ENCODE measurements at places on chromosomes 13 and 19.

DNA sequence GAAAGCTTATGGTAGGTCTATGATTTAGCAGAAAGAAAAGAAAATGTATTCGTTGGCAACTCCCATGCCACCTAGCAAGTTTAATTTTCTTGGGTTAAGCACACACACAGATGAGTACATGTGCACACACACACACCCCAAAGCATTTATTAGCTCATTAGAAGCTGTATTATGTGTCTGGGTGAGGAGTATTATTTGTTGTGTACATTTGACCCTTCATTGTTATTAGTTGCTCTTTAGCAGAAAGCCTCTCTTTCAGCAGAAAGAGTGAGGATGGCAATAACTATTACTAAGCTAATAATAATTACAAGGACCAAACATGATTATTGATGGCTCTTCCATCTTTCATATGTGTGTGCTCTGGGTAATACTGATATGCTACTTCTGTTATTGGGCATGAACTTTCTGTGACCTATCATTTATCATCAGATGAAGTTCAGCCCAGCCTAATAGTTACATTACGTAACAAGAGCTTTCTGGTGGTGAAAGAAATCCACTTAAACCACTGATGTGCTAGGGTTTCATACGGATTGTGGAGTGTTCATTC, 177.4 kb upstream of the OBI1 start:
- DNase-seq = no peak

DNA sequence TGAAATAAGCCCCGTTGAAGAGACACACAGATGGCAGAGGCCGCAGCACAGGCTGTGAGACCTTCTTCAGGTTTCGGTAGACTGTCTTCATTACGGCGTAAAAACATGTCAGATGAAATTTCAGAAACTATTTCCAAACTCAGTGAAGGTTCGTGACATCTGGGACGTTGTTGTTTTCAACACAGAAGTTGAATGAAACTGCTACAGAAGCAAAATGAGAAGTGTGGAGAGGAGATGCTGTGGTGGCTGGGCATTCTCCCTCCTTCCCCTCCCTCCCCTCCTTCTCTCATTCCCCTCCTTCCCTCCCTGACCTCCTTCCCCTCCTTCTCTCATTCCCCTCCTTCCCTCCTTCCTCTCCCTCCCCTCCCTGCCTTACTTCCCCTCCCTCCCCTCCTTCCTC, 113.6 kb downstream of the ATP11A start:
- no peak for DNase-seq

GRCh38 chr13:45949161-45949560, 97.6 kb upstream of the SIAH3 start:
- DNase-seq = no peak

DNA sequence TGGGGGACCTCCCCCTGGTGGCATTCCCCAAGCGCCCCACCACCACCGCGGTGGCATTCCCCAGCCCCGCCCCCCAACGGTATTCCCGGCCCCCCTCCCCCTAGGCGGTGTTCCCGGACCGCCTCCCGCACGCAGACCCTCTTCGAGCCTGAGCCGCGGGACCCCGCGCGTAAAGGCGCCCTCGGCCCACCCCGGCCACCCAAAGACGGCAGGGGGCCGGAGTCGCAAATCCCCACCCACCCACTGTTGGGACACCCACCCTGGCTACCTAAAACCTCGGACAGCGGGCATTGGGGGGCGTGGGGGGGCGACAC, 22.4 kb downstream of the OLFM2 start:
- no peak for DNase-seq

DNA sequence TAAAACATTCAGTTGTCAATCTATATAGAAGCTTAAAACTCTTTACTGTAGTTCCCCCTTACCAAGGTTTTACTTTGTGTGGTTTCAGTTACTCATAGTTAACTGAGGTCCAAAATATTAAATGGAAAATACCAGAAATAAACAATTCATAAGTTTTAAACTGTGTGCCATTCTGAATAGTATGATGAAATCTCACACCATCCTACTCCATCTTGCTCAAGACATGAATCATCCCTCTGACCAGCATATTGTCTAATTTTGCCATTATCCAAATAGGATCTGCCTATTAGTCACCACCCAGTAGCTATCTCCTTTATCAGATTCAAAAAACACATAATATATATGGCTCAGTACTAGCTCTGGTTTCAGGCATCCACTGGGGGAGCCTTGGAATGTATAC, 22.4 kb downstream of the ZNF571 start:
- no peak for DNase-seq

GRCh38 chr13:25249001-25249543, 38.2 kb downstream of the MTMR6 start:
- no peak for DNase-seq

DNA sequence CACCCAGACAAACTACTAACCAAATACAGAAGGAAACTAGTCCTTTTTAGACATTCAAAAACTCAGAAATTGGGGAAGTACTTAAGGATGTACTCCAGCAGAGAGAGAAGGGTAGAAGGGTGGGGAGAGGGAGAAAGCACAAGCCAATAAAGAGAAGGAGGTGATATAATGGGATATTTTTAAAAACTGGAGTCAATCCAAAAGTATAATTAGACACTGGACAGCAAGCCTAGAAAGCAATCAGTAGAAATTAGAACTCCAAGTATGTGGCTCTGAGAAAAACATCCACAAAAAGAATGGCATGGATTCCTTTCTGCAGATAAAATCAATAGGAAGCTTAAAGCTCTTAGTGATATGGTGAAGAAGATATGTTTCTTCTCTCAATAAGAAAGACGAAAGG, 55.8 kb downstream of the PEPD start:
- no peak for DNase-seq

DNA sequence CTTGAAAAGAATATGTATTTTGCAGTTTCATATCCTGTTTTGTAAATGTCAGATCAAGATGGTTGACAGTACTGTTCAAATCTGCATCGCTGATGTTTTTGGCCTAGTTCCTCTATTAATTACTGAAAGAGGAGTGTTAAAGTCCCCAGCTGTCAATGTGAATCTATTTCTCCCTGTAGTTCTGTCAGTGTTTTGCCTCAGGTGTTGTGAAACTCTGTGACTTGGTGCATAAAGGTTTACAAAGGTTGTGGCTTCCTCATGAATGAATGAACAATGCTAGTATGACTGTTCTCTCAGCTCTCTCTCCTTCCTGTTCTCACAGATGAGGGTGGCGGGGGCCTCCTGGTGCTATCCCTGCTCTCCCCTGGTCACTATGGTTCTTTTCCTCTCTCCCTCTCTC, 142.4 kb downstream of the MYCBP2 start:
- DNase-seq = no peak

GRCh38 chr19:48719263-48720171, at the start of gene MAMSTR:
TSS of gene MAMSTR (minus strand) at chr19:48719725. CDS start at chr19:48719031, 694 bp downstream.
- no peak for DNase-seq

GRCh38 chr13:95497381-95497807, 55.1 kb upstream of the CLDN10 start:
- no peak for DNase-seq

- no peak for DNase-seq
These were observed 5.8 kb downstream of the ZNF780A start for GRCh38 chr19:40084948-40085347.

- no peak for DNase-seq
These were observed 4.2 kb downstream of the WDFY2 start for GRCh38 chr13:51588406-51588949.

DNA sequence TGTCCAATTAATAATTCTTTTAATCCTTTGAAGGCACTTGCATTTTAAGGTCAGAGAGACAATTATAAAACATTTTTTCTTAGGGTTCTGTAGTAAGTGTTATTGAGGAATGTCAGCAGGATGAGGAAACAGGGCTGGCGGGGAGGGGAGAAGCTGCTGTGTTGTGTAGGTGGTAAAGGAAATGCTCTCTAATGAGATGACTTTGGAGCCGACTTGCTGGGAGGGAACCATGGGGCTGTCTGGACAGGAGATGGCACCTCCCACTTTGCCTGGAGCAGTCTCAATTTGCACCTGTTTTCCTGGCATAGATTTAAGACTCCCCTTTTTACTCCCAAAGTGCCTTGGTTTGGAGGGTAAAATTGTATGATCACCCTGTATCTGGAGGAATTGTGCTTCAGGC, 230.4 kb downstream of the ATP8A2 start:
- no peak for DNase-seq

DNA sequence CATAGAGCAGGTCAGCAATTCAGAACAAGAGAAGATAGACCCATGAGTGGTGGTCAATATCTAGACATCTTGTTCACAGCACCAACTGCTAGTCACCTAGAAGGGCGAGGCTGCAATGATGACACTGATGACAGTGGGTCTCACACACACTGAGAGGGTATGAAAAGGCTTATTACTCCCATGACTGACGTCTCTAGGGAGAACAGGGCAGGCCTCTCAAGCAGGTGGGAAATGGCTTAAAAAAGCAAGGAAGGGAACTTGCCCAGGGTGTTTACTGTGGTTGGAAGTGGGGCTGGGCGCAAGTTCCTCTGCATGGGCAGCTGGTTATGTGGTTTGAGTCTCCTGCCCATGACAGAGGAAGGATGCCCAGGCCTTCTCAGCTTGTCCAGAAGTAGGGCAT, 33.8 kb downstream of the ZNF44 start:
- no peak for DNase-seq

DNA sequence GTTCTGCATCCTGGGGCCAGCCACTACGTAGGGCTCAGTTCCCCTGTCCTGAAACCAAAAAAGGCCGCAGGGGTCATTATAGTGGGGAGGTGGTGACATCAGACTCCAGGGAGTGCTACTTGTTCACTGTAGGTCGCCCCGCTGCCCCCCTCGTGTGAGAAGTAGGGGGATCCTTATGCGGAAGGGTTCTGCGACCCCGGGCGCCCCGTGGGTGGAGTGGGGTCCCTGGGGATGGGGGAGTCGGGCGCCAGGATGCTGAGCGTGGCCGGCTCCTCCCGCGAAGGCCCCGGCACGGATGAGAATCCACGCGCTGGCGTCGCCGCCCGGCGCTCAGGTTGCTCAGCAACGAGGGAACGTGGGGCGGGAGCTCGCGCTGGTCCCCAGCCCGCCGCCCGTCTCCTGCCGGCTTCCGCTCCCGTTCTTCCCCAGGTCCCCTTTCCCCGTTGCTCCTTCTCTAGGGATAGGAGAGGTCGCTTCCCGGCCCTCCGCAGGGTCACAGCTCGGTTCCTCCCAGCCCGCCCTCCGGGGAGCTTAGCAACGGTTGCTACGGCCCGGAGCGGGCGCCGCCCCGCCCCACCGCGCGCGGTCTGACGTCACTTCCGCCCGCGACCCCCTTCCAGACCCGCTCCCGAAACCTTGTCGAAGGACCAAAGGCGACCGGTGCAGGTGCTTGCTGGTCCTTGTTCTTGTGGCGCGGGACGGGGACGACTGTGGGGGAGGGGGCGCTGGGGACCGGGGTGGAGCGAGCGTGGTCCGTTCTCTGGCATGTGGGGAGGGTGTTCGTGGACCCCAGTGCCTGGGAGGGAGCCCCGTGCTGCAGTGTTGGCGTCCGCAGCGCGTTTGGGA, at the start of gene NAT14:
TSS of gene NAT14 (plus strand) at position 596 of the 846 bp plus-strand sequence. CDS start 521 bp downstream, outside the sequence.
- DNase-seq = peak; percentile 64

DNA sequence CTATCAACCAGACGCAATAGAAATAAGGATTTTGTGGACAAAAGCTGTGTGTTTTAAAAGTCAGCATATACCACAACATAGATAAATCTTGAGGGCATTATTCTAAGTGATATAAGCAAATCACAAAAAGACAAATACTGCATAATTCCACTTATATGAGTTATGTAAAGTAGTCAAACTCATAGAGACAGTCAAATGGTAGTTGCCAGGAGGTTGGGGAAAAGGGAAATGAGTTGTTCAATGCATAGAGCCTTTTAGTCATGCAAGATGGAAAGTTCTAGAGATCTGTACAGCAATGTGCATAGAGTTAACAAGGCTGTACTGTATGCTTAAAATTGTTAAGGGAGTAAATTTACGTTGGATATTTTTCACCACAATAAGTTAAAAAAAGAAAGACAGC, 244.7 kb downstream of the DCT start:
- no peak for DNase-seq

DNA sequence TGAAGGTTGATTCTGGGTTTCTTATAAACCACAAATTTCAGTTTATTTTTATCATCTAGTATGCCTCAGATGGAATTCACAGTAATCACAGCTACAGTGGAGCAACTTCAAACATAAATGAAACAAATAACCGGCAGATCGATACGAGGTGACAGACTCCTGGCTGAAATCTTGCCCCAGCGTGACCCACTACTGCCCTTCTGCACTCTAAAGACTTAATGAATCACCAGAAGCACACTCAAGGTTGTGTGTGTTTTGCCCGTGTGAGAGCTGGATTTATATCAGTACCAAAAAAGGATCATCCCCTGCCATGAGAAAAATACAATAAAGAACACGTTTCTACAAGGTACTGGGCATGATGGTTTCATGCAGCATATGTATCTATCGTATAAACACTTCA, 161.7 kb downstream of the KLF12 start:
- DNase-seq = no peak

DNA sequence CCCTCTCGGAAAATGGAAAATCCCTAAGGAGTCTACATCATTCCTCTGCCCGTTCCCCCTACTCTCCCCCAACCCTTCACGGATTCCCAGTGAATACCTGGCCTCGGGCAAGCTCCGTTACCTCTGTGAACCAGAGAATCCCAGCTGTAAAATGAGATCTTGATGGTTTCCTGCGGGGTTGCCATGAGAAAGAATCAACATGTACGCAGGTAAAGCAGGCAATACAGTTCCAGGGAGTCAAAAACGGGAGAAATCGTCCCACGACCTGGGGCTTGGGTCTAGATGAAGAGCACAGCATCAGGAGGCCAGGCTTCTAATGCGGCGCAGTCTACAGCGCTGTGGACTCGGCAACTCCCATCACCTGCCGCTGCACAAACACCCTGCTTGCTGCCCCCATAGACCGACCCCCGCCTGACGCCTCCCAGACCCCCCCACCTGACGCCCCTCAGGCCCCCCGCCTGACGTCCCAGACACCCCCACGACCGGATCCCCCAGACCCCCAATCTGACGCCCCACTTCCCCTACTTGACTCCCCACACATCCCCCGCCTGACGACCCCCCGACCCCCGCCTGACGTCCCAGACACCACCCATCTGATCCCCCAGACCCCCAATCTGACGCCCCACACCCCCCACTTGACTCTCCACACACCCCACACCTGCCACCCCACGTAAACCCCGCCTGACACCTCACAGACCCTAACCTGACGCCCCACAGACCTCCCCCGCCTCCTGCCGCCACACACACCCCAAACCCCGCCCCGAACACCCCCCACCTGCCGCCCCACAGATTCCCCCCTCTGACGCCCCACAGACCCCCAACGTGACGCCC, 680 bp downstream of the LIG4 start:
- DNase-seq = no peak

DNA sequence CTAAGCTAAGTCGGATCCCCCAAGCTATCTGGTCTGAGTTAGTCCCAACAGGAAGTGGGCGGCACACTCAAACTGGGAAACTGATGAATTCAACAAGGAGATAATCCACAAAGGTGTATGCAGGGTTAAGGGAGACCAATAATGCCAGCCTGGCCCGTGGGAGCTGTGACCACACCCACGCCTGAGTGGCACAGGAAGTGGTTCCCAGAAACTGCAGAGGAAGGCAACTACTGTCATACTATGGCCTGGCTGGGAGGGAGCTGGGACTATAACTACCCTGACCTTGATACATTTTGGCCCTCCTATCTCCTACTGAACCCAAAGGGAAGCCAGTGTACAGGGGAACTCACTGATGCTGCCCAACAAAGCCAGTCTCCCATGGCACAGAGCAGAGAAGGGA, 85.5 kb upstream of the TDRD3 start:
- DNase-seq = no peak

Measured in stimulated activated CD4-positive, alpha-beta T cell treated with anti-CD3 and anti-CD28 coated beads, Interleukin-4, amount 100 ng/mL, for 1 hour (primary cell).